ENCODE measurements at places on chromosomes 1 and 21.
A peak's percentile ranks its signal among the peaks of the same experiment; 100 is the strongest.

- no peaks in the 10 kb centered on the region for H3K4me1 ChIP-seq
- no peaks in the 10 kb centered on the region for H3K36me3 ChIP-seq
- no peak for DNase-seq
- no peak overlapping the region for H3K4me3 ChIP-seq
Measured at GRCh38 chr1:3359756-3360440, 94.6 kb upstream of the ARHGEF16 start.

DNA sequence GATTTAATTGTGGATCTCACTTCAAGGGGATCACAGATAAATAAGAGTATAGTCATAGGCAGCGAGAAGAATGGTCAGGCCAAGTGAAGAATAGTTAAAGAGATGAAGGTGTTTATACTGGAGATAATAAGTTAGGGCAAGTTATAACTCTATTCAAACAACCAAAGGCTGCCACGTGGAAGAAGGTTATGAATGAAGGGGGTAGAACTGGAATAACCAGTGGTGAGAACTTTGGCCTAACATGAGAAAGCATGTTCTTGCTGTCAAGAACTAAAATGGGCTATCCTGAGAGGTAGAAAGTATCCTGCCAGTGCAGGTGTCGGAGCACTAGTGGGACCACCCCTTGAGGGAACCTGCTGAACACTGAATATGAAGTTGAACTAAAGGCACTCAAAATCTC is 49.6 kb upstream of the EDEM3 start:
- H3K27me3 ChIP-seq, result no peaks in the 10 kb centered on the region
- H3K4me1 ChIP-seq, result peaks cover 49% of the 10 kb centered on the region
- H3K4me3 ChIP-seq, result no peak overlapping the region

GRCh38 chr1:163094182-163094581 is 25.0 kb downstream of the RGS4 start:
- no peaks in the 10 kb centered on the region for H3K36me3 ChIP-seq
- DNase-seq, result no peak
- H3K4me3 ChIP-seq, result no peak overlapping the region
- H3K4me1 ChIP-seq, result peaks cover 26% of the 10 kb centered on the region
- H3K27ac ChIP-seq, result no peak overlapping the region

GRCh38 chr21:31498985-31499384 is 154.9 kb upstream of the TIAM1 start:
- H3K36me3 ChIP-seq, result no peaks in the 10 kb centered on the region
- no peak overlapping the region for H3K4me3 ChIP-seq
- no peaks in the 10 kb centered on the region for H3K4me1 ChIP-seq

- H3K27me3 ChIP-seq, result peaks cover 4% of the 10 kb centered on the region
- no peak overlapping the region for H3K4me3 ChIP-seq
- peaks cover 8% of the 10 kb centered on the region for H3K4me1 ChIP-seq
- no peak overlapping the region for H3K27ac ChIP-seq
- H3K36me3 ChIP-seq, result no peaks in the 10 kb centered on the region
Measured at GRCh38 chr1:109903376-109903930, 7.2 kb upstream of the CSF1 start.

DNA sequence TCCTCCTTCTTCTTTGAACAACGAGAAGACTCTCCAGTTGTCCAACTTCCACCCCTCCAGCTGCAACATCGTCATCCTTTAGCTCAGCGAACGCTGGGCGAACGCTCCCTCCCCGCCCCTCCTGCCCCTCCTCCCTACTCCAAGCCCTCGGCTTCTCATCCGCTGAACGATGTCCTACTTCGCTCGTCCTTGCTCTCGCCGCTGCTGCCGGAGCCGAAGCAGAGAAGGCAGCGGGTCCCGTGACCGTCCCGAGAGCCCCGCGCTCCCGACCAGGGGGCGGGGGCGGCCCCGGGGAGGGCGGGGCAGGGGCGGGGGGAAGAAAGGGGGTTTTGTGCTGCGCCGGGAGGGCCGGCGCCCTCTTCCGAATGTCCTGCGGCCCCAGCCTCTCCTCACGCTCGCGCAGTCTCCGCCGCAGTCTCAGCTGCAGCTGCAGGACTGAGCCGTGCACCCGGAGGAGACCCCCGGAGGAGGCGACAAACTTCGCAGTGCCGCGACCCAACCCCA is at the start of gene BCAN:
TSS of gene BCAN (plus strand) at position 357 of the 504 bp plus-strand sequence. CDS start 3,938 bp downstream, outside the sequence.
- no peak within 1 kb of the TSS for H3K27ac ChIP-seq
- H3K4me3 ChIP-seq, result no peak within 1 kb of the TSS
- no peak for DNase-seq
- peaks cover 7% of the 10 kb centered on the region for H3K4me1 ChIP-seq
- H3K27me3 ChIP-seq, result peaks cover 68% of the 10 kb centered on the region
- no peaks in the 10 kb centered on the region for H3K36me3 ChIP-seq

DNA sequence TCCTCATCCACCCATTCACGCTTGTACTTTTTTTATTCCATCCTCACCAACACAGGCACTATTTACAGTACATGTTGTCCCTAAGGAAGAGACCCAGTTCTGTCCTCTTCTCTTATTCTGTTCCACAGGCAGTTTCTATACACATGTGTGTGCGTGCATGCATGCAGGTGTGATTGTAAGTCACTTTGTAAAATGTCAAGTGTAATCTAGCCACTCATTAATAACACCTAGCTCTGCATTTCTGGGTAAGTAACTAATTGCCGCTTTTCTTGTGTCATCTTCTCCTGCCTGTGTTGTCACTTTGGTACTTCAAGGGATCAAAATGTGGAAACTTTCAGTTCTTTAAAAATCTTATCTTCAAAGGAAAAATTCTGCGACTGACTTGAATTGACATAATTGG is 377.2 kb downstream of the SEC16B start:
- H3K4me3 ChIP-seq, result no peak overlapping the region
- H3K27me3 ChIP-seq, result no peaks in the 10 kb centered on the region
- no peak overlapping the region for H3K27ac ChIP-seq
- DNase-seq, result no peak
- no peaks in the 10 kb centered on the region for H3K4me1 ChIP-seq

- no peak overlapping the region for H3K4me3 ChIP-seq
- no peak for DNase-seq
Measured at GRCh38 chr1:217332431-217333065, 298.3 kb downstream of the GPATCH2 start.

DNA sequence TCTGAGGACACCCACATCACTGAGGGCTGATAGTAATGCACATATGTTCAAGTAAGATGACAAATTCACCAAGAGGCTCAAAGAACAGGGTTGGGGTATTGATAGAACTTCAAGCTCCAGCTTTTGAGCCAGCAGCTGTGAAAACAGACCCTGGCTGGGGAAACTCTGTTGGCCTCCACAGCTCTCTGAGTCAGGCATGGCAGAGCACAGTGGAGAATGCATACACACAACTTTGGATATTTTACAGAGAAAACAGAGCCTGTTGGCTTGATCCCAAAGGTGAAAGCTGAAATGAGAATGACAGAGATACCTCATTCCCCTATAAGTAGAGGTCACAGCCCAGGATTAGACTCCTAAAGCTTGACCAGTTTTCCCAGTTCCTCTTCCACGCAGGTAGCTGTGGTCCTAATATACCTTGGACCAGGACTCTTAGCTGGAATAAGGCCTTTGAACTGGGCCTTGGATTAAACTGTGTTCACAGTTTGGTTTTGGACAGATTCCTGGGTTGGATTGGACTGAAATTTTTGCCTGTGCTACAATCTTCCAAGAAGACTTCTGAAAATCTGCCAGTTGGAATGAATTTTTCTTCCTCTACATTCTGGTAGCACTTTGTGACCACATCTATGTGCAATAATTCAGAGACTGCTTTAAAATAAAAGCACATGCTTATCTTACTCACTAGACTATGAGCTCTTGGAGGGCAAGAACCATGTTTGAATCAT is 101.6 kb upstream of the HMGB4 start:
- DNase-seq, result peak; percentile 21
- no peaks in the 10 kb centered on the region for H3K27me3 ChIP-seq
- H3K27ac ChIP-seq, result peak overlapping the region; percentile 3
- peaks cover 19% of the 10 kb centered on the region for H3K4me1 ChIP-seq

DNA sequence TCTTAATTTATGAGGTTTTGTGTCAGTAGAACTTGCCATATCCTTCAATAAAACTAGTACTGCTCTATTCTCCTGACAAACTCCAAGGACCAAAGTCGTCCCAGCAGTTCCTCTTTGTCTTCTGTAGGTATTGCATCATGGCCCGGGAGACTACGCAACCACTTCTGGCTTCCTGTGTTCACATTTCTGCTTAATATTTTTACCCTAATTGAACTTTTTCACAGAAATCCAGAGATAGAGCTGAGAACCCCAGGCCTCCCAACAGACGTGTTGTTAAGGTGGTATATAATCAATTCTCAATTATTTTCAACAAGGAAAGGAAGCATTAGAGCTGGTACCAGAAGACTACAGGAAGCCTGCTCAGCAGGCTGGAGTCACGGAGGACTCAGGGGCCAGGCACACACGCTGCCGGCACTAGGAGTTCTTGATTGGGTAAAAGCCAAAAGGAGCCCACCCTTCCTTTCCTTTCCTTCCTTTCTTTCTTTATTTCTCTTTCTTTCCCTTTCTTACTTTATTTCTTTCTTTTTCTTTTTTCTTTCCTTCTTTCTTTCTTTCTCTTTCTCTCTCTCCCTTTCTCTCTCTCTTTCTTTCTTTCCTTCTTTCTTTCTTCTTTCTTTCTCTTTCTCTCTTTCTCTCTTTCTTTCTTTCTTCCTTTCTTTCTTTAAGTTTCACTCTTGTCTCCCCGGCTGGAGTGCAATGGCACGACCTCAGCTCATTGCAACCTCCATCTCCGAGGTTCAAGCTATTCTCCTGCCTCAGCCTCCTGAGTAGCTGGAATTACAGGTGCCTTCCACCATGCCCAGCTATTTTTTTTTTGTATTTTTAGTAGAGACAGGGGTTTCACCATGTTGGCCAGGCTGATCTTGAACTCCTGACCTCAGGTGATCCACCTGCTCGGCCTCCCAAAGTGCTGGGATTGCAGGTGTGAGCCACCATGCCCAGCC is 173.7 kb downstream of the ZBTB18 start:
- H3K4me1 ChIP-seq, result peaks cover 12% of the 10 kb centered on the region
- DNase-seq, result no peak
- H3K4me3 ChIP-seq, result no peak overlapping the region
- H3K36me3 ChIP-seq, result no peaks in the 10 kb centered on the region
- peaks cover 9% of the 10 kb centered on the region for H3K27me3 ChIP-seq
- H3K27ac ChIP-seq, result no peak overlapping the region

DNA sequence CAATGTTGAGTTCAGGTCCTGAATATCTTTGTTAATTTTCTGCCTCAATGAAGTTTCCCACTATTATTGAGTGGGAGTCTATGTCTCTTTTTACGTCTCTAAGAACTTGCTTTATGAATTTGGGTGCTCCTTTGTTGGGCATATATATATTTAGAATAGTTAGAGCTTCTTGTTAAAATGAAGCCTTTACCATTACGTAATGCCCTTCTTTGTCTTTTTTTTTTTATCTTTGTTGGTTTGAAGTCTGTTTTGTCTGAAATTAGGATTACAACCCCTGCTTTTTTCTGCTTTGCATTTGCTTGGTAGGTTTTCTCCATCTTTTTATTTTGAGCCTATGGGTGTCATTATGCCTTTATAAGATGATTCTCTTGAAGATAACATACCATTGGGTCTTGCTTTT is 10.9 kb downstream of the CLCA4 start:
- no peak overlapping the region for H3K4me3 ChIP-seq
- no peak for DNase-seq
- H3K27me3 ChIP-seq, result no peaks in the 10 kb centered on the region

- H3K27ac ChIP-seq, result no peak overlapping the region
- no peaks in the 10 kb centered on the region for H3K4me1 ChIP-seq
- H3K36me3 ChIP-seq, result no peaks in the 10 kb centered on the region
- no peak for DNase-seq
- peaks cover 17% of the 10 kb centered on the region for H3K27me3 ChIP-seq
Measured at GRCh38 chr1:119472080-119472818, 34.8 kb upstream of the HSD3B1 start.

DNA sequence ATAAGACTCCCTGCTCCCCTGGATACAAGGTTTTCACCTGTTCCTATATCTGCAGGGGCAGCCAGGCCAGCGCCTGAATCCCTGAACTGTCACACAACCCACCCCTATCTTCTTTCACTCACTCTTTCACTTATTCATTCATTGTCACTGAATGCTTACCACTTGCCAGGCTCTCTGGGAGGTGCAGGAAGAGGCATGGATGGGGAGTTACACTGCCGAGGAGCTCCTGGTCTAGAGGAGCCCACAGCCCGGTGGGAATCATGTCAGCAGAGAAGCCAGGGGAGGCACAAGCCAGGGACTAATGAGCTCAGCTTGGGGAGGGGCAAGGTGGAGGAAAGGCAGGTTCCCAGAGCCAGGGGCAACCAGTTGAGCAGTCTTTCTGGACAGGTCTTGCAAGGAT is 155.8 kb downstream of the TRABD2B start:
- H3K4me1 ChIP-seq, result no peaks in the 10 kb centered on the region
- H3K27me3 ChIP-seq, result 0 out of 2 replicates have a peak, but pooled peaks cover 3% of the 10 kb centered on the region
- no peak overlapping the region for H3K4me3 ChIP-seq
- DNase-seq, result no peak

DNA sequence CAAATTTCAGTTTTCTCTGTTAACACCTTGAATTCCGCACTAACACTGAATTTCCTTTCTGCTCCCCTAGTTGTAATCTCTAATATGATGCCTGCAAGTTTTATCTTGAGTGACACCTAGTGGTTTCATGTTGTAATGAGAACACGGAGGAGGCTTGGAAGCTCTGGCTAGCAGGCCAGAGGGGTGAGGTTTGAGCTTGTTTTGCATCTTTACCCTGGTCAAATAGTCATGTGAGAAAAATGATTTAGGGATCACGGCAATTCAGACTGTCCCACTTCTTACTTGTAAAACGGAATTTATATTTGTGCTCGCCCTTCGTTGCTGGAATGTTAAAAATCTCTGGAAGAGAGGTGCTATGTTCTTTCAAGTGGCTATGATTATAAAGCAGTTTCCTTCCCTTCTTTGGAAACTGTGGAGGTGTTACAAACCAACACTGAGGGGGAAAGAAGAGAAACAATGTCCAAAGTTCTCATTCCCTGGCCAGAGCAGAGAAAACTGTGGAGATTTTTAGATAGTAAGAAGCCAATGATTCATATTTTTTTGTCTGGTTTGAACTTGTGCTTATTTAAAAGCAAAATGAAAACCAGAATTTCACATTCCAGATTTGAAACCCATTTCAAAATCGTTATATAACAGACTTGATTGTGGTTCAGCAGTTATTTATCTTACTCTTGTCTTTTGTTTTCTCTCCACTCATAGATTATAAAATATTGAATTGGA is 5.3 kb upstream of the MROH9 start:
- DNase-seq, result peak; percentile 83
- peaks cover 39% of the 10 kb centered on the region for H3K4me1 ChIP-seq
- H3K36me3 ChIP-seq, result no peaks in the 10 kb centered on the region
- H3K4me3 ChIP-seq, result peak overlapping the region; percentile 85
- no peaks in the 10 kb centered on the region for H3K27me3 ChIP-seq

DNA sequence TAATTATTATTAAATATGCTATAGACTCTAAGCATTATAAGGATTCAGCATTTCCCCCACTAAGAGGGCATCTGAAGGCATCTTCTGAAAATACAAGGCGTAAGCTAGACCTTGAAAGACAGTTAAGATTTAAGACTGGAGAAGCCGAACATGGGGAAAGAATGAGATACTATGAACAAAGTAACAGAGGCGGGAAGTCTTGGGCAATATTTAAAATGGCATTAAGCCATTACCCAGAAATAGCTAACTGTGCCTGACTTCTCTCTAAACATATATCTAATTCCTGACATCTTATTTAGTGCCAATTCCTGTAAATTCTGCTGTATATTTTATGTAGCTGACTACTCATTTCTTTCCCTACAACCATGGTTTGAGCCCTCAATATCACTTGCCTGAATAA is 20.9 kb downstream of the DPH5 start:
- no peak overlapping the region for H3K4me3 ChIP-seq
- DNase-seq, result no peak
- H3K36me3 ChIP-seq, result peaks cover 32% of the 10 kb centered on the region
- no peak overlapping the region for H3K27ac ChIP-seq
- H3K27me3 ChIP-seq, result no peaks in the 10 kb centered on the region
- H3K4me1 ChIP-seq, result peaks cover 33% of the 10 kb centered on the region

All from HFFc6 (cell line).